ENCODE measurements at places on chromosomes 1 and 21. TPM values are rescaled to one million over a fixed set of nuclear protein-coding genes. Genes with fewer than 3 reads are reported as not detected.

The ZSCAN20 gene
- total RNA-seq, result 3.0 TPM

The LCE2A gene
- not detected for total RNA-seq

The ATP5PB gene
- 419 TPM for total RNA-seq

The NECAP2 gene
- total RNA-seq, result 52.5 TPM

The KCNT2 gene
- not detected for total RNA-seq

The SAMD13 gene
- total RNA-seq, result 0.84 TPM

The TMOD4 gene
- total RNA-seq, result 2.5 TPM

The CCT3 gene
- 499 TPM for total RNA-seq

The ATAD3B gene
- 75.7 TPM for total RNA-seq

The AIRE gene
- not detected for total RNA-seq

The SMIM1 gene
- total RNA-seq, result 1.8 TPM

The GNAT2 gene
- 0.91 TPM for total RNA-seq

The KIAA1614 gene
- total RNA-seq, result not detected

The HMGCS2 gene
- total RNA-seq, result not detected

The RGS13 gene
- total RNA-seq, result not detected

The GRIK3 gene
- not detected for total RNA-seq

The TRPM2 gene
- 3.7 TPM for total RNA-seq

The CASQ2 gene
- total RNA-seq, result not detected

The FAM110D gene
- not detected for total RNA-seq

The NCAM2 gene
- not detected for total RNA-seq

The ADGRL4 gene
- not detected for total RNA-seq

The TLCD4 gene
- 0.60 TPM for total RNA-seq

The CATSPERE gene
- total RNA-seq, result 0.38 TPM

The HES3 gene
- total RNA-seq, result not detected

The DPH2 gene
- total RNA-seq, result 66.7 TPM

The HAO2 gene
- total RNA-seq, result not detected

The SV2A gene
- 12.8 TPM for total RNA-seq

The FALEC gene
- not detected for total RNA-seq

The TSACC gene
- not detected for total RNA-seq

The STX12 gene
- 21.1 TPM for total RNA-seq

The MRAP gene
- not detected for total RNA-seq

The CELA3B gene
- total RNA-seq, result not detected

The NFIA gene
- total RNA-seq, result 1.7 TPM

The GABRD gene
- not detected for total RNA-seq

The NGF gene
- total RNA-seq, result not detected

The KRTAP12-2 gene
- not detected for total RNA-seq

The RGSL1 gene
- total RNA-seq, result not detected

The SLC30A7 gene
- total RNA-seq, result 40.9 TPM

The COL6A2 gene
- 16.5 TPM for total RNA-seq

The PROK1 gene
- not detected for total RNA-seq

The ASB17 gene
- not detected for total RNA-seq

The RPE65 gene
- not detected for total RNA-seq

The KTI12 gene
- 18.1 TPM for total RNA-seq

The SLAMF9 gene
- not detected for total RNA-seq

The ICOSLG gene
- total RNA-seq, result 1.2 TPM

The UBXN10 gene
- total RNA-seq, result 1.2 TPM

The GSTM5 gene
- total RNA-seq, result 0.06 TPM

The BATF3 gene
- 74.7 TPM for total RNA-seq

The ARL8A gene
- 23.4 TPM for total RNA-seq

The TSPAN1 gene
- total RNA-seq, result not detected

The DISP1 gene
- total RNA-seq, result 1.9 TPM
